T-helper 17 cell (primary cell): ENCODE measurements at places on chromosomes 5 and 9.

DNA sequence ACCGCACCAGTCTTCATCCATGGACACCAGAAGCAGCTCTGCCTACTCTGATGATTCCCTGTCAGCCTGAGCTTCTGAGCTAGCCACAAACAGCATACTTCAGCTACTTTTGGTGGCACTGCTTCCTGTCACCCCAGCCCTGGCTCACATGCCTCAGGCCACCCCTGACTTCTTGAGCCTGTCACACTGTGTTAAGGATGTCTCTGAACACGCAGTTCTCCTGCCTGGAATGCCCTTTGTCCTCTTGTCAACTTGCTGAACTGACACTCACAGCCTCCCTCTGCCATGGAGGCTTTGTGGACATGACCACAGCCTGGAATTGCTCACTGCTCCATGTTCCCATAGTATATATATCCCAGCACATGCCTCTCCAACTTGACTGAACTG, 7.2 kb downstream of the MACROH2A1 start:
- H3K4me3 ChIP-seq = no peak overlapping the region
- H3K27me3 ChIP-seq = no peaks in the 10 kb centered on the region
- H3K4me1 ChIP-seq = peaks cover 61% of the 10 kb centered on the region
- H3K27ac ChIP-seq = peak overlapping the region; percentile 85
- peaks cover 2% of the 10 kb centered on the region for H3K36me3 ChIP-seq

GRCh38 chr5:139761501-139761900, 34.1 kb upstream of the PSD2 start:
- no peak for DNase-seq
- peaks cover 18% of the 10 kb centered on the region for H3K4me1 ChIP-seq
- no peak overlapping the region for H3K27ac ChIP-seq
- no peak overlapping the region for H3K4me3 ChIP-seq

DNA sequence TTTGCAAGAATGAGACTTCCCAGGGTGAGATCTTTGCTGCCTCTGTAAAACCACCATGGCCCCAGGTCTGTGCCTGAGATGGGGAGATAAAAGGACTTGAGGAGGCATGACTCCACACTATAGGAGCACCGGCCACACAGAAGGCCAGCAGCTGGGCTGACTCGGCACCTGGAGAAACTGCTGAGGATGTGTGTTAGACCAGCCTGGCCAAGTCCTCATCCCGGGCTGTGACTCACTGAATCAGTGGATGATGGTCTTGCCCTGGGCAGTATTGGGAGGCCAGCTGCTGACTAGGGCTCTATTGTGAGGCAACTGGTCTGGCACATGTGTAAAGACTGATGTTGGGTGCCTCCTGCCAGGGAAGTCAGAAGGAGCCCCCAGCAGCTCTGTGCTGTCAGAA, 286.2 kb downstream of the ACTL7B start:
- no peaks in the 10 kb centered on the region for H3K4me1 ChIP-seq
- no peak for DNase-seq
- no peak overlapping the region for H3K27ac ChIP-seq
- peaks cover 12% of the 10 kb centered on the region for H3K27me3 ChIP-seq
- no peak overlapping the region for H3K4me3 ChIP-seq

- H3K36me3 ChIP-seq = no peaks in the 10 kb centered on the region
- no peaks in the 10 kb centered on the region for H3K4me1 ChIP-seq
- no peak for DNase-seq
- no peaks in the 10 kb centered on the region for H3K27me3 ChIP-seq
- H3K27ac ChIP-seq = no peak overlapping the region
Observed at GRCh38 chr5:83991566-83992224, 271.0 kb upstream of the HAPLN1 start.

- H3K27ac ChIP-seq = no peak overlapping the region
- H3K36me3 ChIP-seq = no peaks in the 10 kb centered on the region
- DNase-seq = no peak
- H3K4me1 ChIP-seq = peaks cover 7% of the 10 kb centered on the region
- peaks cover 42% of the 10 kb centered on the region for H3K27me3 ChIP-seq
Observed at GRCh38 chr9:14747111-14747510, 24.6 kb upstream of the CER1 start.

DNA sequence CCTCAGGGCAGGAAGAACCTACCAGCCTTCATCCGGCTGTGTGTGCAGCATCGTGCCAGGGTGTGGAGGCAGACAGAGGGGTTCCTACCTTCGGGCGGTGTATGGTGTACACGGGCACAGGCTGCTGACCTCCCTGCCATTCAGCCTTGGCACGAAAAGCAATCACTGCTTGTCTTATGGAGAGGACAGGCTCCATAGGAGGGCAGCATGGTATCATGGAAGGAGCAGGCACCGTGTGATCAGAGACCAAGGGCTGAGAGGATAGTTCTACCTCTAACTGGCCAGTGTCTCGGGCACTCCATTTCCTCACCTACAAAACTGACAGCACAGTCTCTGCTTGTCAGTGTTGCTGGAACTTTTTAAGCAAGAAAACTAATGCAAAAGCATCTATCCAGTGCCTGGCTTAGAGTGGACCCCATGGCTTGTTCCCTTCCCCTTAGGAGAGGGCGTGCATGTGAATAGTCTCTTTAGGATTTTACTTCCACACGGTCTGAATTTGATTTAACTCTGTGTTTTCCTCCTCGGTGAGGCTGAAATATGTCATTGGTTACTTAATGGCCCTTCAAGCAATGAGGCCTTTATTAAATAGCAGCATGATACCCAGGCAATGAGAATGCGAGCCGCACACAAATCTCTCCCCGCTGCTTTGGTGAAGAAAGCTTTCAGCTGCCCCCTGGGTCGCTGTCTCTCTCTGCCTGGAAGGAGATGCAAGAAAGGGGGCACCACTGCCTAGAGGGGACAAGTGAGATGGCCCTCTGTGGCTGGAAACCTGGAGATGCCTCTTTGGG, 22.2 kb downstream of the TTLL11 start:
- H3K36me3 ChIP-seq = no peaks in the 10 kb centered on the region
- H3K27me3 ChIP-seq = no peaks in the 10 kb centered on the region
- H3K27ac ChIP-seq = no peak overlapping the region
- H3K4me3 ChIP-seq = no peak overlapping the region

DNA sequence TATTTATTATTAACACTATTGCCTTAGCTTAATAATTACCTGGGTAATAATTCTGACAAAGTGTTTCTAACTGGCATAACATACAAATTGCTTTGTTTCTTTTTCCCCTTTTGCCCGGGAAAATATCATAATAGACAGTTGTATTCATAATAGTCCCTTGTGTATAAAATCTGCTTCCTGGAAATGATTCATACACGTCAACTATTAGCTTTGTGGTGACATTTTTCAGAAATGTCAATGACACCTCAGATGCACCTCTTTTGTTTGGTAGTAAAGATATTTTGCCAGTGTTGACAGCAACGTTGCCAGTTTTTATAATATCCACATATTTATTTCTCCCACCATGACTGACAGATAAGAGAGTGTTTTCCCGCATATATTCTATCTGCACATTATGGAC, 73.0 kb downstream of the RASEF start:
- no peaks in the 10 kb centered on the region for H3K4me1 ChIP-seq
- H3K36me3 ChIP-seq = no peaks in the 10 kb centered on the region
- DNase-seq = no peak
- H3K4me3 ChIP-seq = no peak overlapping the region

DNA sequence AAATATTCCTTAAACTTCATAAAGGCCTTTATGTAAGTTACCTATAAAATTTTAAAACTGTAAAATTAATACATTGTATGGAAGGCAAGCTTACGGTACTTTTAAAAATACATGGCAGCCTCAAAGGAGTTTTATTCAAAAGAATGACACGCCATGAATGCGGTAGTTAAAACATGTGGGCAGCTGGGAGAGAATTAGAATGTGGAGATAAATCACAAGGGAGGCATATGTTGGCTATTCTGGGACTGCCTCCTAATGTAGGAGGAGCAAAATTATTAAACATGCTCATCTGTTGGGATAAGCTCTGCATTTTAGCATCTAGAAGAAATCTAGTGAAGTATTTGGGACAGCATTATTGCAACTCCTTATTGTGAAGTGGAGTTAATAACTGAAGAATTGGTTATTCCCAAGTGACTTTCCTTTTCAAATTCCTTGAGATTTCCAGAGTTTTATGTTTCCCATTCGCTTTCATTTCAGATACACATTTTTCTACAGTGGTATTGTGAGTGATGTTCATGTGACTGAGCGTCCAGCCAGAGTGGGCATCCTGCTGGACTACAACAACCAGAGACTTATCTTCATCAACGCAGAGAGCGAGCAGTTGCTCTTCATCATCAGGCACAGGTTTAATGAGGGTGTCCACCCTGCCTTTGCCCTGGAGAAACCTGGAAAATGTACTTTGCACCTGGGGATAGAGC, 109.4 kb downstream of the CMYA5 start:
- no peak overlapping the region for H3K4me3 ChIP-seq
- DNase-seq = no peak
- H3K36me3 ChIP-seq = no peaks in the 10 kb centered on the region
- no peaks in the 10 kb centered on the region for H3K27me3 ChIP-seq
- no peak overlapping the region for H3K27ac ChIP-seq

GRCh38 chr9:116345393-116345792, 191.8 kb downstream of the PAPPA start:
- H3K27me3 ChIP-seq = peaks cover under 1% of the 10 kb centered on the region
- H3K36me3 ChIP-seq = no peaks in the 10 kb centered on the region
- H3K27ac ChIP-seq = no peak overlapping the region

GRCh38 chr5:20367178-20367577, 379.2 kb upstream of the CDH18 start:
- DNase-seq = no peak
- no peak overlapping the region for H3K4me3 ChIP-seq

- peak within 1 kb of the TSS; percentile 59 for H3K4me3 ChIP-seq
- H3K27ac ChIP-seq = no peak within 1 kb of the TSS
- no peak for DNase-seq
- peaks cover 36% of the 10 kb centered on the region for H3K27me3 ChIP-seq
Observed at GRCh38 chr9:83538172-83538889, at the start of gene FRMD3. FRMD3 (minus strand) TSS chr9:83538401; CDS start chr9:83538231, 170 bp downstream.

- H3K36me3 ChIP-seq = peaks cover 5% of the 10 kb centered on the region
- H3K27me3 ChIP-seq = no peaks in the 10 kb centered on the region
- peak overlapping the region; percentile 96 for H3K4me3 ChIP-seq
Observed at GRCh38 chr9:73155377-73155776, 3.7 kb downstream of the ANXA1 start.

- no peak overlapping the region for H3K27ac ChIP-seq
- H3K4me3 ChIP-seq = no peak overlapping the region
- no peaks in the 10 kb centered on the region for H3K27me3 ChIP-seq
- H3K4me1 ChIP-seq = no peaks in the 10 kb centered on the region
- no peaks in the 10 kb centered on the region for H3K36me3 ChIP-seq
Observed at GRCh38 chr9:29129763-29130162, 1556.5 kb upstream of the C9orf72 start.

- DNase-seq = no peak
- no peaks in the 10 kb centered on the region for H3K36me3 ChIP-seq
- H3K4me3 ChIP-seq = no peak overlapping the region
- no peak overlapping the region for H3K27ac ChIP-seq
- no peaks in the 10 kb centered on the region for H3K27me3 ChIP-seq
- no peaks in the 10 kb centered on the region for H3K4me1 ChIP-seq
Observed at GRCh38 chr9:82883436-82883835, 179.5 kb downstream of the RASEF start.

- no peaks in the 10 kb centered on the region for H3K4me1 ChIP-seq
- no peak overlapping the region for H3K27ac ChIP-seq
- peaks cover 2% of the 10 kb centered on the region for H3K36me3 ChIP-seq
- DNase-seq = no peak
- peaks cover 6% of the 10 kb centered on the region for H3K27me3 ChIP-seq
Observed at GRCh38 chr9:84151640-84152039, 171.0 kb downstream of the RMI1 start.

DNA sequence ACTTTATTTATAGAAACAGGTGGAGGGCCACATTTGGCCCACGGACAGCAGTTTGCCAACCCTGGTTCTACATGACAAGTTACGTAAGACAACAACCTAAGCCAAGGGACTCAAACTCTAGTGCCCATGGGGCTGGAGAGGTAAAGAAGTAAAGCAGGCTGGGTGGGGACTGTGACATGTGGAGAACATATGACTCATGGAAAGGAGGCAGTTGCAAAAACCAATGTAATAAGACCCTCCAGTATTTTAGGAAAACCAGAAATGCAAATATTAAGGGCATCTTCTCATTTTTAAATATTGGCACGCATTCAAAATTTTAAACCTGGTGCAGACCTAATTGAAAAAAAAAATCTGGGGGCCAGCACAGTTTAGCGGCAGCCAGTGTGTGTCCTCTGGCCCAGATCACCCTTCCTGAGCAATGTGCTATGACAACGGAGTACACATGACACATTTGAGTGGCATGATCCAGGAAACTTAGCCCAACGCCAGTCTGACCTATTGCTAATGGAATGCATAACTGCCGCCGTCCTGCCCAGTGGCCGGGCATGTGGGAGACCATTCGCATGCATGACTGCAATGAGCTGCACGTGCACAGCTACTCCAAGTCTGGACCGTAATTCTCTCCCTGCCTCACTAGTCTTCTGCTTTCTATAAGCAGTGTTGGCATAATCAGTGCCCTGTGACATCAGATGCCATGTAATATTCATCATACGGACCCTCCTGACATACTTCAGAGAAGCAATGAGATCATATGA, 97.2 kb downstream of the SH3TC2 start:
- H3K27ac ChIP-seq = no peak overlapping the region
- H3K4me3 ChIP-seq = no peak overlapping the region
- no peak for DNase-seq
- peaks cover 16% of the 10 kb centered on the region for H3K27me3 ChIP-seq

DNA sequence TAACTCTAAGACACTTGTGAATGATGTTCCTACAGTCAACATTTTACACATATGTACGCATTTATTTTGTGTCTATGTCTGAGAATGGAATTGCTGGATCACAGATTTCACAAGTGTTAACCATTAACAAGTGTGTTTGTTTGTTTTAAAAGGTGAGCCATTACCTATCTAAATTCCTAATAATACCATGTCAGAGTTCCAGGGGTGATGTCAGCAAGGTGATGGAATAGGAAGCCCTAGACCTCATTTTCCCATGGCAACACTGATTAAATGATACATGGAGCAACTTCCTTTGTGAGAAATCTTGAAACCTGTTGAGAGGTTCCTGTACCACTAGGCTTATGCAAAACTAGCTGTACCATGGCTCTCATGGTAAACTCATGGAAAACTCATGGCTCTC, 309.7 kb downstream of the CYLC2 start:
- H3K4me3 ChIP-seq = no peak overlapping the region
- H3K4me1 ChIP-seq = no peaks in the 10 kb centered on the region
- no peak for DNase-seq
- H3K27me3 ChIP-seq = no peaks in the 10 kb centered on the region
- no peak overlapping the region for H3K27ac ChIP-seq
- no peaks in the 10 kb centered on the region for H3K36me3 ChIP-seq

- H3K27ac ChIP-seq = no peak overlapping the region
- H3K27me3 ChIP-seq = peaks cover 46% of the 10 kb centered on the region
- H3K4me3 ChIP-seq = peak overlapping the region; percentile 25
- peak; percentile 76 for DNase-seq
- H3K36me3 ChIP-seq = peaks cover 4% of the 10 kb centered on the region
Observed at GRCh38 chr9:98974994-98975712, 31.4 kb downstream of the COL15A1 start.

GRCh38 chr5:116504593-116505166, 69.9 kb downstream of the SEMA6A start:
- peaks cover 2% of the 10 kb centered on the region for H3K36me3 ChIP-seq
- H3K27ac ChIP-seq = no peak overlapping the region
- no peaks in the 10 kb centered on the region for H3K4me1 ChIP-seq
- no peak for DNase-seq
- no peaks in the 10 kb centered on the region for H3K27me3 ChIP-seq
